ENCODE measurements at places on chromosomes 6 and 20. TPM values are rescaled to one million over a fixed set of nuclear protein-coding genes. Genes with fewer than 3 reads are reported as not detected.

DNA sequence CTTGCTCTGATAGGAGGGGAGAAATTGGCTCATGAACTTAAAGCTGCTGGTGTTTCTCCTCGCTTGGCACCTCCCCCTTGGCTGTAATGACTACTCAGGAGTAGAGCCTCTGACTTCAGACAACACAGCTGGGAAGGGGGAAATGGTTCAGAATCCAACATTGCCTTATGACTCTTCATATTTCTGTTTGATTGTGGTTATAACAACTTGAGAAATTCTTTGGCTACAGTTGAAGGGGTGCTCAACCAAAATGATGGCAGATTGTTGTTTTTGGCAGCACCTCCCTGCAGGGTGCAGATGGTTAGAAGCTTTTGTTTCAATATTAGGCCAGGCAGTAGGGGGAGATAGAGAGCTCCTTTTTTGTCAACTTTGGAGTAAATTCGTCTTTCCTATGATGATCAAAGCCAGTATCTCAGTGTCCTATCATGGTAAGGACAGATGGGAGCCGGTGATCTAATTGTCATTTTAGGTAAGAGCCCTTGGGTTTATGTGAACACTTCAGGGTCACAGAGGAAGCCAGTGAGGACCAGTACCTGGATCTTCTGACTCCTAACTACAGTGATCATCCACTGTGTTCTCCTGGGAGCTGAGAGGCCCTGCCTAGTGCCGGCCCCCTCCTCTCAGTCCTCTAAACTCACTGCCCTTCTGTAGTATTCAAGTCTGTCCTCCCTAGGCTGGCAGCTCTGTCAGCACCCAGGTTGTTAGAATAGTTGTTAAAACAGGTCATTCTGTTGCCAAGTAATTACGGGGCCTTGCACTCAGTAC, 39.9 kb downstream of the RPRD1B start:
- DNase-seq = peak; percentile 85

GRCh38 chr6:37625591-37626374, 71.9 kb downstream of the MDGA1 start:
- DNase-seq = no peak

PRICKLE4 gene
- 2.8 TPM for total RNA-seq

EPB41L1 gene
- 137 TPM for total RNA-seq

STX11 gene
- 1.3 TPM for total RNA-seq

SYCP2L gene
- 0.12 TPM for total RNA-seq

STXBP5 gene
- 17.9 TPM for total RNA-seq

RFX6 gene
- 1.5 TPM for total RNA-seq

Data from Caco-2 (cell line).